NCI-H1930 (cell line): ENCODE measurements at places on chromosomes 5 and 9.

- no peak for DNase-seq
These were observed 2.8 kb downstream of the TRAF1 start for GRCh38 chr9:120923620-120924328.

GRCh38 chr5:30838936-30839496, 354.5 kb upstream of the CDH6 start:
- no peak for DNase-seq

DNA sequence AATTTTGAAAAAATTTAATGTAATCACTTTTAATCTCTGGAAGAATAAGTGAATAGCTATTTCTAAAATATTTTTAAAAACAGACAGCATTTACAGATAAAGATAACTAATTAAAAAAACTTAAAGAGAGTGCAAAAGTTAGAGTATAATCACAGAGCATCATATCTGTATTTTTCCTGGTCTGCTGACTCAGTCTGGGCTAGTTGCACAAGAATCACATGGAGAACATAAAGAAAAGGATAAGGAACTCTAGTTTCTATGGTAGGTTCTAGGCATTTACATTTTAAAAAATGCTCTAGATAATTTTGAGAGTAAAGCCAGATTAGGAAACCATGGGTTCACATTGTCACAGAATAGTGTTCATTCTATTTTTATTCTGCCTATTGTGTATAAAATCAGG, 347.4 kb downstream of the PSAT1 start:
- DNase-seq = no peak

- no peak for DNase-seq
These were observed 49.1 kb downstream of the ARHGAP26 start for GRCh38 chr5:142819292-142819691.

GRCh38 chr9:115691693-115692092, 461.9 kb upstream of the PAPPA start:
- DNase-seq = no peak

GRCh38 chr5:146633323-146633764, 117.4 kb upstream of the GPR151 start:
- no peak for DNase-seq

DNA sequence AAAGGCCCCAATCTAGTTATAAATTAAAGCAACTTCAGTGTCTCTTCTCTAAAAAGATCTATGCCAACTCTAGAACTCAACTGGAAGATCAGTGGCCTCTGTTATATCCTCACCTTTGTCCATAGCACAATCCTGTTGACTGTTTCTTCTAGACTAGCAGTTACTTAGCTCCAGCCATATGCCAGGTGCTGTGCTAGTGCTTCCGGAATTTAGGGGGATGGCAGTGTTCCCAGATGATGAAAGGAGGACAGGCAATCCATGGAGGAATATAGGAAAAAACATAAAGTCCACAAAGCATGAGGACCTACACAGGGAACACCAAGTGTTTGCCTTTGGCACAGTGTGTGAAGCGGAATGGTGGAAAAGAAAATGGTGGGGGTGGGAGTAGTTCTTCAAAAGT, 214.3 kb downstream of the MAPKAP1 start:
- no peak for DNase-seq
